Activated CD4-positive, alpha-beta T cell treated with anti-CD3 and anti-CD28 coated beads for 36 hours (primary cell): ENCODE measurements at places on chromosomes 6 and 20. TPM values are rescaled to one million over a fixed set of nuclear protein-coding genes. Genes with fewer than 3 reads are reported as not detected.

DNA sequence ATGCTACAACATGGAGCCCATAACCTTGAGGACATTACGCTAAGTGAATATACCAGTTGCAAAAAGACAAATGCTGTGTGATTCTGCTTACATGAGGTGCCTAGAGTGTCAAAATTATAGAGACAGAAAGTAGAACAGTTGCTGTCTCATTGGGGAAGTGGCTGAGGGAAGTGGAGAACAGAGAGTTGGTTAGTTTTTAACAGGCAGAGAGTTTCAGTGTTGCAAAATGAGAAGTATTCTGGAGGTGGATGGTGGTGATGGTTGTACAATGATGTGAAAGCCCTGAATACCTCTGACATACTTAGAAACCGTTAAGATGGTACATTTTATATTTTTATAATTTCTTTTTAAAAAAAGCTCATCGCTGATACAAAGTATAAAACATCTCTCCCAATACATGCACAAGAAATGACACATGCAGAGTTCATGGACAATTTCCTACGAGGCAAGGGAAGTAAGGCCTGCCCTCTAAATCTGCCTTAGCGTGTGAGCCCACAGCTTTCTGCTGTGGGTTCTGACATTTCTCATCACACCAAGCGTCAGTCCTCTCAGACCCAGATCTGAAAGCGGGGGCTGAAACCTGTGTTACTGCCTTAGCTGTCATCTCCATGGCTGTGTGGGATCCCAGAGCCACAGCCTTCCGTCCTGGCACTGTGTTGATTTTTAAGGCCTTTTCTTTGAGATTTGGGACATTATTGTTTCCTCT is 126.0 kb downstream of the RNASET2 start:
- DNase-seq: peak; percentile 61

- DNase-seq: no peak
These were observed 12.0 kb upstream of the ADGRF5 start for GRCh38 chr6:46933751-46934150.

DNA sequence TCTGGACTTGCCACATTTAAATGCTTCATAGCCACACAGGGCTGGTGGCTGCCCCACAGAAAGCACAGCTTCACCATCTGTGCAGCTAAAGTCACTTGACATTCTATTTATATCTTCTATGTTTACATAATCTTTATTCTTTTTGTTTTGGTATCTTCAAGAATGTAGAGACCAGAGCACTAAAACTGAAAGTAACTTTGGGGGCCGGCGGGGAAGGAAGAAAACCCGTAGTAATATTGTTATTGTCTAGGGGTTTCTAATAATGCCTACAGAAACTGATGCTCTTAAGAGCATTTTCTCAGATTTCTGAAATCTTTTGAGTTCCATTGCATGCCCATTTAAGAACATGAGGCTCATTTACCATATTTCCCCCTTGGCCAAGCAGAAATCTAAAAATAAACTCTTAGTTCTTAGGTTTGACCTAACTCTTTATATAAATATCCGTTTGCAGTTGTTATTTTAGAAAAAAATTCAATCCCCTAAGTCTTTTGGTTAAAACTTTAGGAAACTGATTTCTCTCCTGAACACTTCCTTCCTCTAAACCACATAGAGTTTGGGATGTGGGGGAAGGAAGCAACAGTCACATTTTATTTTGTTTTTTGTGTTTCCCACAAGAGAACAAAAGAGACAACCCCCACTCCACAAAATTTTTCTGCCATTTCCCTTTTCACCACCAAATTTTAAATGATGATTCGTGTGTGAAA is 207.6 kb downstream of the OGFRL1 start:
- no peak for DNase-seq

DNA sequence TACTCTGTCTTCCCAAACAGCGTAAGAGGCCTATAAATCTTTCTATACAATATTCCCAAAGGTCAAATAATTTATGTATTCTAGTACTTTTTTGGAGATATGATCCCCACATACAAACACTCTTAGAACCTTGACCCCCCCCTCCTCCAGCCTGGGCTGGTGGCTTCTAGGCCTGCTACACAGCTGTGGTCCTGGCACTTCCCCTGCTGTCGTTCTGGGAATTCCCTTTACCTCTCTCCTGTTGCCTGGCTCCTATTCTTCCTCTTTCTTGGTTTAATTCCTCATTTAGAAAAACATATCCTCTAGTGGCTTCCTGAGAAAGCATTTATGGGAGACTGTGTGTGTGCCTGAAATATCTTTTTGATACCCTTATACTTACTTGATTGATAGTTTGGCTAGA is 4.1 kb upstream of the TXLNB start:
- no peak for DNase-seq

DNA sequence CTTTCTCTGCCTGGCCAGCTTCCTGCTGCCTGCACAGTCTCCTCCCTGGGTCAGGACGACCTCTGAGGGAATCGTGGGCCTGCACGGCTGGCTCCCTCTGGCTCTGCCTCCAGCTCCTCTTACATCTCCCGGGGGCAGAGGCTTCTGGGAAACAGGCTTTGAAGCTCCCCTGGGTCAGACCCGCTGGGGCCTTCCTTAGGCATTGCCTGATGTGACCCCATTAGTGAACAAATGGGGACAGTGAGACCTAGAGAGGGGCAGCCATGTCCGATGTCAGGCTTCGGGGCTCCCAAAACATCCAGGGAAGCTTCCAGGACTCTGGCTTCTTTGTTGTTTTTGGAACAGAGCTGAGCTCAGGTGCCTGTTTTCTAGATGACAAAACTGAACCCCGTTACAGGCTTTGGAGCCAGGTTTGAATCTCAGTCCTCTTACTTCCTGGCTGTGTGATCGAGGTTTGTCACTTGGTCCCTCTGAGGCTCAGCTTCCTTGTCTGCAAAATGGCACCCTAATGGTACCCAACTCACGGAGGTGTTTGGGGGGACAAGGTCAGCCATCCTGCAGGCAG is 94.3 kb downstream of the CEBPB start:
- no peak for DNase-seq

DNA sequence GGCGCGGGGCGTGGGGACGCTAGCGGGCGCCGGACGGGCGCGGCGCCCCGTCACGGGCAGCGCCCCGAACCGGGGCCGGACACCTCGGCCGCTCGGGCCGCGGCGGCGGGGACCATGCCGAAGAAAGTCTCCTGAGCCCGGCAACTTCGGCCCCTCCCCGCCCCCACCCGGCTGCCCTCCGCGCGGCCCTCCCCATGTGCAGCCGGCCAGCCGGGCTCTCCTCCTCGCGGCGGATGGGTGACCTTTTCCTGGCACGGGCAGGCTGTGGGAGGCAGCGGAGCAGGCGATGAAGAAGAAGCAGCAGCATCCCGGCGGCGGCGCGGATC is 278 bp downstream of the UST start:
- DNase-seq: peak; percentile 57

GRCh38 chr6:89610149-89610642 is 28.4 kb downstream of the LYRM2 start:
- peak; percentile 88 for DNase-seq

DNA sequence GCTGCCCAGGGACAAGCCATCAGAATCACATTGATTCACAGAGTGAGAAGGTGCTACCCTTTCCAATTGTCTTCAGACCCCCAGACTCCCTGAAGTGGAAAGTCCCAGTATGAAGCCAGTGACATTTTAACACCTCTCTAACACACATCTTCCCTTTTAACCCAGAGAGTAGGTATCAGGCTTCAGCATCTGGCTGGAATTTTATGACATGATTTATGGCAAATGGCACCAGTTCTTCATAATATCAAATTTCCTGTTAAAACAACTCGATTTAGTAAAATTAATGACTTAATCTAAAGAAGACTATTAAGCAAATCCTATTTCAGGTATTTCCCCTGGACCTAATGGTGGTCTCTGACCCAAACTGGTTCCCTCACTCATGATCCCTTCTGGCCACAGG is 25.0 kb downstream of the KCNB1 start:
- DNase-seq: no peak

The CALHM4 gene
- not detected for total RNA-seq

The TRIM10 gene
- total RNA-seq: 0.11 TPM

The FILIP1 gene
- total RNA-seq: not detected
